ENCODE measurements at places on chromosomes 7 and 10.
A peak's percentile ranks its signal among the peaks of the same experiment; 100 is the strongest.

- no peak for DNase-seq
These were observed 2.2 kb downstream of the GUSB start for GRCh38 chr7:65979583-65980477.

DNA sequence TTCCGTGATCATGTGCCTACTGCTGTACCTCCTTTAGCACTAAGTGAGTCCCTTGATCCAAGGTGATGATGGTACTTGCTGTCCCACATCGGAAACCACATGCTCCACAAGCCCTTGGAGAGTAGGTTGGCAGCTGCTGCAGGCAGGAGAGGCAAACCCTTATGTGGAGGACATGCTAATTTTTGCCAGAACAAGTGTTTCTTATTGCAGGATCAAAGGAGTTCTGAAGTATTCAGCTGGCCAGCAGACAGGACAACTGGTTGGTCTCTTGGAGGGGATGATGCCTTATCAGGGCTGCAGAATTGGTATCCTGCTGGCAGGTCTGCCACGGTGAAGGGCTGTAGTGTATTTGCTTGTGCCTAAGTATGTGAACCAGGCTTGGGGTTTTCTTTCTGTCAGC, 36.8 kb downstream of the NACAD start:
- no peak for DNase-seq

DNA sequence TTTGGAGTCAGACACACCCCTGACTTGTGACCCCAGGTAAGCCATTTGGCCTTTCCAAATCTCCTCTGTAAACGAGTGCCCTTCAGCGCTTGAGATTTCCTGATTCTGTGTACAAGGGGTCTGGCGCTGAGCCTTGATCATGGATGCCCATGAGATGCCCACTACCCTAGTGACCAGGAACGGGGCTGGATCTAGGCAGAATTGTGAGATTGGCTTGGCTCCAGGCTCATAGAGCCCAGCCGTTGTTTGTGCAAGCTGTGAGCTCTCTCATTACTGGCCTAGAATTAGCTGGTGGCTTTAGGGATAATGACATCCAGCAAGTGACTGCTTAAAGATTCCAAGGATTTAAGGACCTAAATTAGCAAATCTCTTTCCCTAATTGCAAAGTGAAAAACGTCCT, 84.9 kb downstream of the CAMK1D start:
- DNase-seq: no peak

GRCh38 chr10:110859973-110860376, 11.8 kb upstream of the PDCD4 start:
- DNase-seq: peak; percentile 74

GRCh38 chr7:39979406-39980073, 29.5 kb downstream of the CDK13 start:
- no peak for DNase-seq

DNA sequence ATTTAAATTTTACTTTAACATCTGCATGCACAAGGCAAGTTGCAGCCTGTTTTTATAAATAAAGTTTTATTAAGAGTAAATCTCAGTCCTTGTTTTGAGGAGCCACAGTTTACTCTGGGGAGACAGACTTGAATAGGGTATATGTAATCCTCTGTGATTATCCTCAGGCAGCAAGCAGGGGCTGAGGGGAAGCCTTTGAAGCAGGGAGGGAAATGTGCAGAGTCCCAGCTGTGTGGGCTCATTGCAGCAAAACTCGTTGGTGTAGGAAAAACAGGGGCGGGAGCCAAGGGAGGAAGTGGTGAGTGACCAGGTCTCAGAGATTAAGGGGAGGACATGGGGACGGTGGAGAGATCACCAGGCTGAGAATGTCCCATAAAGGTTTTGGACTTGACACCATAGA, 34.3 kb upstream of the SMC3 start:
- no peak for DNase-seq

DNA sequence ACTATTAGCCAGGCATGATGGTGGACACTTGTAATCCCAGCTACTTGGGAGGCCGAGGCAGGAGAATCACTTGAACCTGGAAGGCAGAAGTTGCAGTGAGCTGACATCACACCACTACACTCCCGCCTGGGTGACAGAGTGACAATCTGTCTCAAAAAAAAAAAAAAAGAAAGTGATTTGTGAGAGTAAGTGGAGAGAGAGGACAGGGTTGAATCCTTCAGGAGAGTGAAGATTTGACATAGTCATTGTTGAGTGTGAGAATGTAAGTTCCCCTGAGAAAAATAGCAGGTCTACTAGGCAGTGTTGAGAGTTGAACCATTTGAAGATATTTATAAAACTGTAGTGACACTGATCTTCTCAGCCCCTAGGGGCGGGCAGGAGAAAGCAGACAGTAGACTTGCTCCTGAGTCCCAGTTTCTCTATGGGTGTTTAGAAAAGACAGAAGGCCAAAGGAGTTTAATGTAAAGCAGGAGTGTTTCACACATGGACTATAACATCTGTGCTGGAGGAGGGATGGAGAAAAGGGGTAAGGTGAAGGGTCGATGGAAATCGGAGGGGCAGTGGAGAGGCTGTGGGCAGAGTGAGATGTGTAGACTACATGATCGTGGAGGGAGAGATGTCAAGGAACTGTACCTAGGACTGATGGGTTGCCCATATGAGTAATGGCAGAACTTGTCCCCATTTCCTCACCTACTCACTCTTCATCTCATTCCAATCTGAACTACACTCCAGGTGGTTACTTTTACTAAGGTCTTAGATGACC, 13.7 kb upstream of the LAMB4 start:
- no peak for DNase-seq

- no peak for DNase-seq
These were observed 308.2 kb downstream of the AUTS2 start for GRCh38 chr7:69906283-69906995.

- DNase-seq: no peak
These were observed 762.3 kb downstream of the AUTS2 start for GRCh38 chr7:70360557-70360956.

GRCh38 chr10:51744235-51745000, 45.0 kb upstream of the CSTF2T start:
- no peak for DNase-seq

DNA sequence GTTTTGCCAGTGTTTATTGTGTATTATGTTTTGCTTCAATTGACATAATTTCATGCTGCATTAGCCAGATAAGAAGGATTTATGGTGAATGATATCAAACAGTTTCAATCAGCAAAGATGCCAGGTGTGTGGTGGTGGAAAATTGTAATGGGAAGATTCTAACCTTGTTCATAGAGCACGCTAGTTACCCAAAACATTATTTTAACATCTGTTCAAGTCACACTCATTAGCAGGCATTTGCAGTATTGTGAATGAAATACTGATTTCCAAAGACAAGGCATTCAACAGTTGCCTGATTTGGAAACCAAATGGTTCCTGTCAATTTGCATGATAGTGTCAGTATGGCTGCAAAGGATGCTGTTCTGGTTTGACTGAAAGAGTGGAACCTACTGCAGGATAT, 129.7 kb downstream of the EPC1 start:
- DNase-seq: no peak

DNA sequence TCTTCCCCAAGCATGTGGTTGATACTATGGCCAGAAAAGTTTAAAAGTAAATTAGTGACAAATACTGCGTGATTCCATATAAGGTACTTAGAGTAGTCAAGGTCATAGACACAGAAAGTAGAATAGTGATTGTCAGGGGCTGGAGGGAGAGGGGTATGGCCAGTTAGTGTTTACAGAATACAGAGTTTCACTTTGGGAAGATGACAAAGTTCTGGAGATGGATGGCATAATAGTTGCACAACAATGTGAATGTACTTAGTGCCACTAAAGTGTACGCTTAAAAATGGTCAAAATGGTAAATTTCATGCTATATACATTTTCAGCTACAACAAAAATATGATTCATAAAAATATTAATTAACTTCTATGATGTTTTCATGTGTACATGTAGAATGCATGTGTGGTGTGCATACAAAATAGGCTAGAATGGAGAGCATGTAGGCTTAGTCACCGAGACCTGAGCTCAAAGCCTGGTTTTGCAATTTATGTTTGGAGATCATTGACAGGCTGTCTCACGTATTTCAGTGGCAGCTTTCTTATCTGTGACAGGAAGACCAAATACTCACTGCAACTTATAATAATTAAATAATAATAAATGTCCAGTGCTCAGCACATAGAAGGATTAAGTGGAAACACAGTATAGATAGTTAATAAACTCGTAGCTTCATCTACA, 625.6 kb downstream of the SUGCT start:
- no peak for DNase-seq

DNA sequence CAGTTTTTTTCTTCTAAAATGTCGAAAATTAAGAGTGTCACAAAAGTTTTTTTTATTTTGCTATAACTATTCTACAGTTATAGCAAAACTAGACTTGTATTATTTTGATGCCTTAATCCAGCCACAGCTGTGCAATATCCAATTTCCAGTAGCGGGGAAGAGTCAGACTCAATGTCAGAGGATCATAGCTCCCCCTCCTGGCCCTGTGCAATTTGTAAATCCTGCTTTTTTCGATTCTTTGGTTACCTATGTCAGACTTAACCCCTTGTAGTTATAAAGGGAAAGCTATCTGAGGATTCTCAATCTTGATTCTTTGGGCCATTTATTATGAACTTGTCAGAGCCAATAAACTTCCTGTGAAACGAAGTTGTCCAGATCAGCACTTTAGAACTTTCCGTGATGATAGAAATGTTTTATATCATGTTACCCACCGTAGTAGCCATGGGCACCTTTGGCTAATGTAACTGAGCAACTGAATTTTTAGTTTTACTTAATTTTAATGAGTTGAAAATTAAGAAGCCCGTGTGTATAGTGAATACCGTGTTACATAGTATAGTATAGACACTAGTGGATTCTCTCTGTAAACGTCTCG, 87.7 kb upstream of the PRKCQ start:
- DNase-seq: peak; percentile 45

GRCh38 chr10:71233482-71233892, 21.1 kb downstream of the UNC5B start:
- DNase-seq: no peak

DNA sequence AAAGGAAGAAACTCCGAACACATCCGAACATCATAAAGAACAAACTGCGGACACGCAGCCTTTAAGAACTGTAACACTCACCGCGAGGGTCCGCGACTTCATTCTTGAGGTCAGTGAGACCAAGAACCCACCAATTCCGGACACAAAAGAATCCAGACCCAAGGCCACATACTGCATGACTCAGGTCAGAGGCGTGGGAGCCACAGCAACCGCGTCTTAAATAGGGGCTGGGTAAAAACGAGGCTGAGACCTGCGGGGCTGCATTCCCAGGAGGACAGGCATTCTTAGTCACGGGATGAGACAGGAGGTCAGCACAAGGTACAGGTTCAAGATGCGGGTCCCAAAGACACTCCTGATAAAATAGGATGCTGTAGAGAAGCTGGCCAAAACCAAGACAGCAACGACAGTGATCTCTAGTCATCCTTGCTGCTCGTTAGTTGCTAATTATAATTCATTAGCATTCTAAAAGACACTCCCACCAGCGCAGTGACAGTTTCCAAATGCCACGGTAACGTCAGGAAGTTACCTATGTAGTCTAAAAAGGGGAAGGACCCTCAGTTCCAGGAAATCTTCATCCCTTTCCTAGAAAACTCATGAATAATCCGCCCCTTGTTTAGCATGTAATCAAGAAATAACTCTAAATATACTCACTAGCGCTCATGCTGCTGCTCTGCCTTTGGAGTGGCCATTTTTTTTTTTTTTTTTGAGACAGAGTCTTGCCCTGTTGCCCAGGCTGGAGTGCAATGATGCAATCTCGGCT, 19.3 kb downstream of the AP5Z1 start:
- peak; percentile 45 for DNase-seq

GRCh38 chr7:128112018-128112780, 81.0 kb upstream of the LRRC4 start:
- DNase-seq: no peak

GRCh38 chr7:158532093-158532627, 55.5 kb downstream of the PTPRN2 start:
- no peak for DNase-seq

- peak; percentile 98 for DNase-seq
These were observed 817.6 kb downstream of the TNS3 start for GRCh38 chr7:46764100-46764936.

GRCh38 chr7:134891262-134891695, 95.0 kb upstream of the AGBL3 start:
- peak; percentile 97 for DNase-seq

GRCh38 chr7:49840751-49841405, 67.4 kb downstream of the VWC2 start:
- DNase-seq: no peak

DNA sequence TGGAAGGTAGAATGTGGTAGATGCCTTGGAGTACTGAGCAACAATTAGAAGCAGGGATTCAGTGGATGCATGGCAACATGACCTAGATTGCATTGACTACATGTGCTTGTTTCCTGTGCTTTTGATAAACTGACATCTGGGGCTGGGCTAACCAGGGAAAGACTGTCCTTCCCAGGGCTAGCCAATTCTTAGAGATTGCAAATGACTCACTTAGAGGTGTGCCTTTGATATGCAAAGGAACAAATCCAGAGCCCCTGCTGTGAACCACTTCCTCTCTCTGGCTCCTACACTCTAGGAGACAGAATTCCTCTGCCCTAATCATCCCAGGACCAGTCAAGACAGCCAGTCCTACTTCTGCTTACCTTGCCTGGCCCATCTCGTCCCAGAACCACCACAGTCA, 651.5 kb downstream of the LRMDA start:
- peak; percentile 93 for DNase-seq

GRCh38 chr7:2049111-2049781, 183.5 kb downstream of the MAD1L1 start:
- no peak for DNase-seq

DNA sequence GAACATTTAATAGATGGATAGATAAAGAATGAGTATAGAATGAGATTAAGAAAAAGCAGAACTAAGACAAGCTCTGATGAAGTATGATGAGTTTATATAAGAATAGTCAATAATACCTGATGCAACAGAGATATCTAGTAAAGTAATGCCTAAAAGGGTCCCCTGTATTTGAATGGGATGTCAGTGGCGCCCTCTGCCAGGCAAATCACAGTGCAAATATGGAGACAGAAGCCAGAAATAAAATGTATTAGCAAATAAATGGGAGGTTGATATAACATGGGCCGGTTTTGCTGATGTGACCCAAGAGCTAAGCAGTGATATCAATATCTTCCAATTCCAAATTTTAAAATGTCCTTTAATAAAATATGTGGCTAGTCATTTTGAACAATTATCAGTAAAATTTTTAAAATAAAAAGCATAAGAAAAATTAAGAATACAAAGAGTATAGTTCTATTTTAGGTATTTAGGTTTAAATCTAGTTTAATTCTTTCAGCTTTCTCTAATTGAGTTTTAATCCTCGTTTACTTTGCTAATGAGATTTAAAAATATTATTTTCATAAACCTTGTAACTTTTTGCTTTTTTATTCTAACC, 62.6 kb downstream of the ADK start:
- DNase-seq: peak; percentile 63
